ENCODE measurements at places on chromosomes 7 and 10. TPM values are rescaled to one million over a fixed set of nuclear protein-coding genes. Genes with fewer than 3 reads are reported as not detected.

The ATRNL1 gene
- polyA plus RNA-seq, result 27.8 TPM

The DAGLB gene
- 15.9 TPM for polyA plus RNA-seq

- DNase-seq, result peak; percentile 66
These were observed 47.4 kb upstream of the COMTD1 start for GRCh38 chr10:75283078-75283670.

GRCh38 chr7:4772306-4772705, 3.1 kb upstream of the AP5Z1 start:
- no peak for DNase-seq

DNA sequence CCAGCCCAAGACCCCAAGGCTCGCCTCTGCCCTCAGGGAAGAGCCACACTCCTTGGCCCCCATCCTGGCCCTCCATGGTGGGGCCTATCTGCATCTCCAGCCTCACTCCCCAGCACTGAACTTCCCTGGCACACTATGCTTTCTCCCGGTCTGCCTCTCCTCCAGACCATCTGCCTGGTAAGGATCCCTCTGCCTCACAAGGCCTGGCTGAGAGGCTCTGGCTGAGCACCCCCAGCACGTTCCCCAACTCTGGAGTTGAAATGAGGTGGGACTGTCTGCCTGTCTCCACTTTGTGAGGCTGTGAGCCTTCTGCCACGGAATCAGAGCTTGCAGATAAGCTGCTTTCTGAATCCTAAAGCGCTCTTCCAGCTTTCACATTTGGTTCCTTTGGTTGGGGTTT, 220.7 kb downstream of the TNS3 start:
- no peak for DNase-seq

DNA sequence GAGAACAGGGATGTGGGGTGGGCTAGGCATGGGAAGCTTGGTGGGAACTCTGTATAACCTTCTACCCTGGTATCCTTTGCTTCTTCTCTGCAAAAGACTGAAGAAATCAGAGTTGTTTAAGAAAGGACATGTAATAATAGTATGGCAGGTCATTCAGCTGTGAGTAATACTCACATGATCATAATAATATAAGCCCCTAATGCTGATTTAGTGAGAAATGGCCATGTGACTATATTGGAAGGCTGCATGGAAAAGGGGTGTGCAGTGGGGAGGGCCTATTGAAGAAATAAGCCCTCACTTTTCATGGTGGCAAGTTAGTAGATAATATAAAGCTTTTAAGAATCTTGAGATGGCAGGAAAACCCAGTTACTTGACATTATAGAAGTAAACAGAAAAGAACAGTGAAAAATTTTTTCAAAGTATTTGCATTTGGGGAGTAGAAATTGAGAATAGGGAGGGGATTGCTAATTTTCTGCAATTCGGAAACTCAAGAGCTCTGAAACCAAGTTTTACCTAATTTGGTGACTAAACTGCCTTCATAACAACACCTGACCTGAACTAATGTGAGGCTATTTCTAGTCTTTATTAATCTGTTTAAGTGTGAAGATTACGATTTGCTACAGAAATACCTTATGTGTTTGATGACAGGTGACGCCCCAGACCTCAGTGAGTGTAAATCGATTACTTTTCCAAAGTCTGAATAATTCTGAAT, 44.4 kb downstream of the ATXN7L1 start:
- no peak for DNase-seq

- DNase-seq, result no peak
These were observed 61.1 kb downstream of the PWWP2B start for GRCh38 chr10:132458071-132458585.

DNA sequence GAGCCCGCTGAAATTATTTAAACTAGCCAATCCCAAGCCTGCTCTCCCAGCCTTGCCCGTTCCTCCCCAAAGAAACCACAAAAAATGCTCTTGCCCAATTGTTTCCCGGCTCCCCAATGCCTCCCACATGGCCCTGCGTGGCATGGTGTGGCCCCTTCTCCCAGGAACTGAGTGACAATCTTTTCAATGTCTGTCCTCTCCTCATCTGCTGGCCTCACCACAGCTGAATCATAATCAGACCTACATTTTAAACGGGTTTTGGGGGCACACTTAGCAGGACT, 201.5 kb downstream of the PRPF18 start:
- no peak for DNase-seq

The WNT8B gene
- polyA plus RNA-seq, result 0.85 TPM

The SNCG gene
- 12.4 TPM for polyA plus RNA-seq

- no peak for DNase-seq
These were observed 282.3 kb upstream of the SHH start for GRCh38 chr7:156094350-156095146.

GRCh38 chr10:113600569-113600968, 47.7 kb downstream of the HABP2 start:
- DNase-seq, result no peak

The SLC39A12 gene
- polyA plus RNA-seq, result not detected

The GNGT1 gene
- polyA plus RNA-seq, result not detected

DNA sequence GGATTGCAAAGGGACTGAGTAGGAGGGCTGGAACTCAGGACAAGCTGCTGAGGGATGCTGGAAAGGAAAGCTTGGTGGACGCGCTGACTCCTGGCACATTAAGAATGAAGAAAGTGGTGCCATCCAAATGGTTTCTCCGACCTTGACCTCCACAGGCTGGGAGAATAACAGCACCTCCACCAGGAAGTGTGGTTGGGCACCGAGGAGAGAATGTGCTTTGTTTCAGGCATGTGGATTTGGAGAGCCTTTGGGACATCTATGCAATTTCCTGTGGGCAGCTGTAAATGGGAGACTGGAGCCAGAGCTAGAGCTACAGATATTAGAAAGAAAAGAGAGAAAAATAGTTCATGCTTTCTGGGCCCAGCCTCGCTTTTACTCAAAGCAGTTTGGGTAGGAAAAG, 29.8 kb upstream of the HABP2 start:
- DNase-seq, result no peak

The NKX2-3 gene
- polyA plus RNA-seq, result not detected

GRCh38 chr10:88182601-88182930, 319.1 kb downstream of the PTEN start:
- no peak for DNase-seq

GRCh38 chr10:122417667-122418066, 36.8 kb upstream of the ARMS2 start:
- DNase-seq, result no peak

The PDE6C gene
- polyA plus RNA-seq, result 2.2 TPM

The SYNPO2L gene
- 1.6 TPM for polyA plus RNA-seq

The GIMAP6 gene
- 13.8 TPM for polyA plus RNA-seq

DNA sequence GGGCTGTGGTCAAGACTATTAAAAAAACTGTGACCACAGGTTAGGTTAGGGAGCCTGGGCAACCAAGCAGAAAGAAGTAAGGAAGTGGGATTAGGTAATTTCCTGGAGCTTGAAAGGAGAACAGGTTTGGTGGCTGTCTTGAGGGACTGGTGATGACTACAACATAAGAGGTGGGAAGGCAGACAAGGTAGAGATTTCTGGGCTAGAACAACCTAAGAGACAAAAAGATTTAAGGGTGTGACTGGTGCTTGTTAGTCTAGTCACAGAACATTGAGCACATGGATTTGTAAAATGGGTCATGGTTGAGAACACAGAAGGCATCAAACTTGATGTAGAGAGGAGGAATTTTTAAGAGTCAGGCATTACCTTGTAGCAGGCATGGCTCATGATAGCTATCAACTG, 123.7 kb upstream of the ASAH2 start:
- DNase-seq, result peak; percentile 22

DNA sequence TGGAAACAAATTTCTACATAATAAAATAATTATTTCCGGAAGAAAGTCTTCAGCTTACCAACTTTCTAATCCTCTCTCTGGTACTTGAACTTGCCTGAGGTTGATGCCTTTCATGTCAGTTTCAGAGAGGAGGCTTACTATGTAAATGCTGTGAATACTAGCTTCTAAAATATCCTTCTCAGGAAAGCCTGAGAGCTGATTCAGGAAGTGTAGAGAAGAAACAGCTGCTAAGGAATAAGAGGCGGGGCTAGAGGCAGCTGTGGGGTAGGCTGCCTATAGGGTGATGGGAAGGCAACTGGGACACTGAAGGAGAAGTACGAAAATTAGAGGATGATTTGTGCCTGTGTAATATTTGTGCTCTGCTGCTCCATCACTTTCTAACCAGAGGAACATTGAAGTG, 69.3 kb downstream of the AVL9 start:
- peak; percentile 55 for DNase-seq

DNA sequence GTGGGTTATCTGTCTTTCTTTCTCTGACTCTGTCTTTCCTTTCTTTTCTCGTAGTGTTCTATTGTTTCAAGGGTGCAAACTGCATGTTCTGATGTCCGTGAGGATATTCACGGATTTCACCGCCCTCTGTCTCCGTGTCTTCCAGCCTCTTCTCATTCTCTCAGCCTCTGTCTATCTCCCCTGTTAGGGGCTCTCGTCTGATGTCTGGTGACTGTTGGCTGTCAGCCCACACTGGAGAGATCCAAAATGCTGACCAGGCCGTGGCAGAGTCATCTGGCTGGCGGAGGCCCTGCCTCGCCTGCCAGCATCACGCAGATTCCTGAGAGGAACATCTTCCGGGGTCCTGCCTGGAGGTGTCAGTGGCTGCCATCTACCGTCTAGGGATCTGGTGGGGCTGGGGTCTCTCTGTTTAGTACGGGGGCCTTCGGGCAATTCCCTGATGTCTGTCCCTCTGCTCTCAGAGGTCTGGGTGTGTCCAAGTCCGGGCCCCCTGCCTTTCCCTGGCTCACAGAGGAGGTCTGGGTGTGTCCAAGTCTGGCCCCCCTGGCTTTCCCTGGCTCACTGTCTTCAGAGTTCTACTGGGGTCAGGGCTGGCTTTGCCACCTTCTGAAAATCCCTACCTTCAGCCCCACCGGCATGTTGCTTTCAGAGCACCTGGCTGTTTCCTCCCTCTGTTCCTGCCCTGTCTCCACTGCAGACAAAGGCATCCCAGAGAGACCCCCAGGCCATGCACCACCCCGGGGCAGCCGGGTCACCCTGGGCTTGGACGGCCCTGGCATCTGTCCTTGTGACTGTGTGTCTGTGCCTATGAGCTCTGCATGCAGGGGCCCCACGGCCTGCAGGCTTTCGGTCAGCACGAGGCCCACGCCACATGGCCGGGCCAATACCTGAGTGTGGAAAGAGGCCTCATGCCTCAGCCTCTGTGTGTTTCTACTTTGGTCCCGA, 14.0 kb upstream of the SCART1 start:
- no peak for DNase-seq

DNA sequence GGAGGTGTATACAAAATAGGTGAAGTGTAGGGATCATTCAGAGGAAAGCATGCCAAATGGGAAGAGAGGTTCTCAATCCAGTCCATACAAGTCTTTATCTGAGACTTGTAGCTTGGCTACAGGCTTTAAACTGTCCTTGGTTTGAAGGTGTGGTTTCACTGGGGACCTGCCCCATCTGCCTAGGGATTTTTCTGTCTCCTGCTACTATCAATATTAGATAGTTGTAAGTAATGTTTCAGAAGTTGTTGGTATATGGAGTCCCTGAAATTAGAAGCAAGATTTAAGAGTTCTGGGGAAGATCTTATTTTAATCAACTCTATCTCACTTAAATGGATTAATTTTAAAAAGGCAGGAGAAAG, 100.9 kb downstream of the ANKRD7 start:
- no peak for DNase-seq

DNA sequence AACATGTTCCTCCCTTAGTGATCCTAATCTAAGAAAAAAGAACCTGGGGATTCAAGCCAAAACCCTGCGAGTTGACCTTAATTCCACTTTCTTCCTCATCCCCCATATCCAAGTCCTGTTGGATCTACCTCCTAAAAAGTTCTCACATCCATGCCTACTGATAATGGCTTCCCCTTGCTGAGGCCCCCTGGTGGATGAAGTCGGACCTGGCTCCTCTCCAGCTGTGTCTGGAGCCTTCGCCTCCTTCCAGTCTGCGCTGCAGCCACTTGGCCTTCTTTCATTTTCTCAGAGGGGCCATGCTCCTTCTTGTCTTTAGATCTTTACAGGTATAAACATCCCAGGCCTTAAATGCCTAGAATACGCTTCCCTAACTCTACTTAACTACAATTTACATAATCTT, 8.1 kb downstream of the PDE1C start:
- DNase-seq, result no peak

DNA sequence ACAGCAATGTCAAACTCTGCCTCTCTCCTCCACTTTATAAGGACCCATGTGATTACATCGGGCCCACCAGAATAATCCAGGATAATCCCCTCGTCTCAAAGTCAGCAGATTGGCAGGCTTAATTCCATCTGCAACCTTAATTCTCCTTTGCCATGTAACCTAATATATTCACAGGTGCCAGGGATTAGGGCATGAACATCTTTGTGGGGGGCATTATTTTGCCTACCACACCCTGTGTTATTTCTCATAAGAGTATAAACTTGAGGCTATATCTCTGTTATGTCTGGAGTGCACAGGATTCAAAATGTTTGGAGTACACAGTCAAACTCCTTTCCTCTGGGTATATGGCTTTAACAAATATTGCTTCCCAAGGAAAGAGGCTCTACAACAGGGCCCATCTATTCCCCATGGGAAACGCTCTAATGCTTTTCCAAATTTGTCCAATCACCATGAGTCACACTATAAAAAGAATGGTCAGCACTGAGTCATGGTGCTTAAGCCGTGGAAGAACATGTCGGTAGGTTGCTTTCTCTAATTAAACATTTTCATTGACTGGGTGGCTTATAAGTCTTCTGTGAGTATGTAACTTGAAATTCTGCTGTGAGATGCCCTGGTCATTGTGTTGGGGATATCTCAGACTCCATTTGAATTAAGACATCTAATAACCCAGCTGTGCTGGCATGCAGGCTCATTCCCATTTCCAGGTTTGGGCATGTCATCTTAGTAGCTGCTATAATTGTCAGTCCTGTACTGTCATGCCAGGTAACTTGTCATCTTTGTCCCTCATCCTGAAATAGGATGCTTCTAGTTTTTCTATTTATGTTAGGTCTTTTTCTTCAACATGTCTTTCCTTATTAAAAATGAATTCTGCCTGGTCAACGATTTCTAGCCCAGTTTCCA, 11.5 kb upstream of the AKR1B10 start:
- DNase-seq, result no peak

The CYP2C19 gene
- 0.12 TPM for polyA plus RNA-seq

The CXCL12 gene
- 417 TPM for polyA plus RNA-seq

- peak; percentile 15 for DNase-seq
These were observed 680 bp downstream of the C7orf57 start for GRCh38 chr7:48035967-48036478.

The GIMAP7 gene
- 12.4 TPM for polyA plus RNA-seq

The TMEM184A gene
- 6.1 TPM for polyA plus RNA-seq

The DENND2A gene
- polyA plus RNA-seq, result 35.5 TPM

- no peak for DNase-seq
These were observed 1087.1 kb upstream of the LRRN3 start for GRCh38 chr7:110003827-110004226.

The NPSR1 gene
- not detected for polyA plus RNA-seq

- no peak for DNase-seq
These were observed 42.7 kb downstream of the GBF1 start for GRCh38 chr10:102287991-102288390.

The RNF32 gene
- polyA plus RNA-seq, result 3.9 TPM

The NUTM2A gene
- polyA plus RNA-seq, result 3.6 TPM

GRCh38 chr10:114397651-114398145, 6.6 kb downstream of the AFAP1L2 start:
- no peak for DNase-seq

The OGDHL gene
- 45.7 TPM for polyA plus RNA-seq

GRCh38 chr7:127976056-127976737, 55.0 kb downstream of the LRRC4 start:
- no peak for DNase-seq

- no peak for DNase-seq
These were observed 197.6 kb downstream of the DIP2C start for GRCh38 chr10:491667-492424.
